Kidney tubule cell (primary cell): ENCODE measurements at places on chromosomes 5 and 9.

DNA sequence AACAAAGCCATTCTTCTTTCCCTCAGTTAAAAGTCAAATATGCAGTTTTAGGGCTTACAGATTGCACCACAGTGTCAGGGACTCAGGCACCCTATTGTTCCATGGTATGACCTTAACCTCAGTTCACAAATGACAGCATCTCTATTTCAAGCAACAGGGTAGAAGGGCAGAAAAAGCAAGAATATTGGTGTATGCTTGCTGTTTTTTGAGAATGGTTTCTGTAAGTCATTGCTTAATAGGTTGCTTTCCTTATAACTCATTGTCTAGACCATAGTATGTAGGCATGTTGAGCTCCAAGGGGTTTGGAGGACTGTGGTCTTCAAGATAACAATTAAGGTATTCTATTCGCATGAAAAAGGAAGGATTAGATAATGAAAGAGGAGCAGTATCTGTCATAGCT, 183.5 kb upstream of the EDIL3 start:
- DNase-seq = no peak

- DNase-seq = no peak
These were observed 128.3 kb downstream of the ZCCHC7 start for GRCh38 chr9:37248651-37249163.

- DNase-seq = peak; percentile 62
These were observed 71.3 kb upstream of the CXCL14 start for GRCh38 chr5:135650081-135650480.

DNA sequence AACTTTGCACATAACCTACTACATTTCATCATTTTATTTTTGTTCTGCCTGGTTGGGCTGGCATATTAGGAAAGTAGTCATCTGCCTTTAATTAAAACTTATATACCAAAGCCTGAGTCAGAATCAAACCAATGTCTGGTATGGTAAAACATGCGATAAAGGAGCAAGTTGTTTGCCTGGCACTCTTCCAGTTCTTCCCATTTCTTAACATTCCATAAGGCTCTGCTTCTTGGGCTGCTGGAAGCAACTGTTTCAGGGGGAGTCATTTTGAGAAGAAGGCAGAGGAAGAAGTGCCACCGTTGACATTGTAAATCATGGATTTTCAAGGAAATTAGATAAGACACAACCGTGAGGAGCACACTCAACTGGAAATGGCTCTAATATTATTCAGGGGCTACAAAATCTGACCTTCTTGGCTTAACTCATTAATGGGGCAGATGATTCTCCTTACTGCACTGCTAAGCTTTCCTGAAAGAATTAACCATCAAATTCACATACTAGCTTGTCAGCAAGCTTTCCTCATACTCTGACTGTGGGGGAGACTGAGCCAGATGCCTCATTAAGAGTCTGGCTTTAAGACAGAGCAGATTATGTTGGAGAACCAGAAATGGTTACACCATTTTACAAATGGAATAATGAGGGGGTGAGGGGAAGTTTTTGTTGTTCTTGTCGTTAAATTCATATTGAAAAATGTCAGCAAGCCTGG, 391.0 kb downstream of the TMEM232 start:
- DNase-seq = no peak

DNA sequence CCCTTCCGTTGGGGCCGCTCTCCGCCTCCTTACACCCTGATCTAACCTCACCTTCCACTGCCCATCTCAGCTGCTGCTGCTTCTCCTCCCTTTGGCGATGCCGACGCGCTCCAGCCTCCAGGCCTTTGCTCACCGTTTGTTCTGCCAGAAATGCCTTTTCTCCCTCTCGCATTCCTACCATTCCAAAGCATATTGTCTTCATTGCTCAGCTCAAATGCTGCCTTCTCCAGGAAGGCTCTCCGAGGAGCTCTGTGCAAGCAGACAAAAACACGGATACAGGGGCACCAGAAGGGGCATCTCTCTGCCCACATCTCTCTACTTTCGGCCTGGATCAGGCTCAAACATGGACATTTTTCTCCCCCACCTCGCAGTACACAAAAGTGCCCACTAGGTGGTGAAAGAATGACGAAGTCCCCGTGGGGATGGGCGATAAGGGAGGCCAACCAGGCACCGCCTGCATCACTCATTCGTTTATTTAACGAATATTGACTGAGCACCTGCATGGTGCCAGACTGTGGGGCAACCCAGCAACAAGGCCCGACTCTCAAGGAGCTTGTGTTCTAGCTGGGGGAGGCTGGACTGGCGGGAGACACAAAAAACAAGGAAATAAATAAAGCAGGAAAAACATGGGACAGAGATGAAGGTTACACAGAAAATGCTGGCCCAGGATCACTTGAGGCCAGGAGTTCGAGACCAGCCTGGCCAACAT, 7.3 kb upstream of the GRHPR start:
- DNase-seq = peak; percentile 84

- DNase-seq = no peak
These were observed 214.6 kb upstream of the C9orf72 start for GRCh38 chr9:27787891-27788290.

GRCh38 chr9:121613009-121613752, 38.3 kb upstream of the DAB2IP start:
- peak; percentile 49 for DNase-seq

DNA sequence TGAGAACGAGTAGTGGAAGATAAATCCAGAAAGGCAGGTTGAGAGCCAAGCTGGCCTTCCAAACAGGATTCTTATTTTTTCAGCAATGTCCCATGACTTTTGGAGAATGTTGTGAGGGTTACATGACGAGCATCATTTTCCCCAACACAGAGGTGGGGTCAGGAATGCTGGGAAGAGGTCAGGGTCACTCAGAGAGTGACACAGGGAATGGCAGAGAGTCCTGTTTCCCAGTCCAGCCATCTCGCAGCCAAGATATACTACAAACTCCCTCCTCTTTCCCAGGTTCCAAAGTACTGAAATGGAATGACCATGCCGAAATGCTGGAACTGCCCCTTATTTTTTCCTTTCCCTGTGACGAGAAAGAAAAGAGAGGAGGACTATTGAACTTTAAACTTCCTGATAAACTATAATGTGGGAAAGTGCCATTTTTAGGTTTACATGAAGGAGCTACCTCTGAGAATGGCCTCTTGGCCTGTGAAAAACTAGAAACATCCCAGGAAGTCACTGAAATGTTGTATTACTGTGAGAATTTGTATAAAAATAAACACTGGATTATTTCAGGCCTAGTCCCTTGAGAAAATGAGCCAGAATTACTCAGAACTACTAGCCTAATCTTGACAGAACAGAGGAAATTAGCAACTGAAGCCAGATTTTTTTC, 420.4 kb downstream of the CETN3 start:
- DNase-seq = no peak

DNA sequence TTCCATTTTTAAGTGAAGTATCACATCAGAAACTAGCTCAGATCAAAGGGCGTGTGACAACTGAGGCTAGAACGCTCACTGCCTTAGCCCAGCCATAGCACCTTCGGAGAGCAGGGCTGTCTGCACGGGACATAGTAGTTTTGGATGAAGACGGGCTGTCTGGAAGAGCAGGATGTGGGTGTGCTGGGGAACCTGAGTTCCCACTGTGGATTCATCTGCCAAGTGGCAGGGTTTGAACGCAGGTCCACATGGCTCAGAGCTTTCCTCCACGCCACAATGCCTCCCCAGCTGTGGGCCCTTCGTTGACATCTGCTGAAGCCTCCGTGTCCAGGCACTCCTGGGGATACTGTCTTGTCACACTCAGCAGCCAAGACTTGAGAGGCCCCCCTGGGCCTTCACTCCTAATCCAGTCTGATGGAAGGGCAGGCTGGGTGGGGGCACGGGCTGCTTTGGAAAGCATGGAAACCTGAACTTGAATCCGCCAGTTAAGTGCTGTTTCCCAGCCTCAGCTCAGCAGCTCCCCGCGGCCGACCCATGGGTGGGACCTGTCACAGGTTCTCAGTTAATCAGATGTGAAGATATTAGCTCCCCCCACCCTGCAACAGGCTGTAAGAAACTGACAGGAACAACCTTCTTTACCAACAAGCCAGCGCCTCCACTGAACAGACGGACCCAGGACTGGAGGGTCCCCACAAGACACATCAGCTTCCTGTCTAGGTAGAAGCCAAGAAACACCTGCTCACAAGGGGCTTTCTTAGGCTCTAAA, 228.1 kb downstream of the FANCC start:
- no peak for DNase-seq

GRCh38 chr5:107400328-107400727, 270.4 kb downstream of the EFNA5 start:
- DNase-seq = no peak

- no peak for DNase-seq
These were observed 115.3 kb upstream of the CDKN2B start for GRCh38 chr9:22124263-22125011.

- DNase-seq = peak; percentile 31
These were observed 181.3 kb upstream of the DMRT1 start for GRCh38 chr9:660227-660626.

DNA sequence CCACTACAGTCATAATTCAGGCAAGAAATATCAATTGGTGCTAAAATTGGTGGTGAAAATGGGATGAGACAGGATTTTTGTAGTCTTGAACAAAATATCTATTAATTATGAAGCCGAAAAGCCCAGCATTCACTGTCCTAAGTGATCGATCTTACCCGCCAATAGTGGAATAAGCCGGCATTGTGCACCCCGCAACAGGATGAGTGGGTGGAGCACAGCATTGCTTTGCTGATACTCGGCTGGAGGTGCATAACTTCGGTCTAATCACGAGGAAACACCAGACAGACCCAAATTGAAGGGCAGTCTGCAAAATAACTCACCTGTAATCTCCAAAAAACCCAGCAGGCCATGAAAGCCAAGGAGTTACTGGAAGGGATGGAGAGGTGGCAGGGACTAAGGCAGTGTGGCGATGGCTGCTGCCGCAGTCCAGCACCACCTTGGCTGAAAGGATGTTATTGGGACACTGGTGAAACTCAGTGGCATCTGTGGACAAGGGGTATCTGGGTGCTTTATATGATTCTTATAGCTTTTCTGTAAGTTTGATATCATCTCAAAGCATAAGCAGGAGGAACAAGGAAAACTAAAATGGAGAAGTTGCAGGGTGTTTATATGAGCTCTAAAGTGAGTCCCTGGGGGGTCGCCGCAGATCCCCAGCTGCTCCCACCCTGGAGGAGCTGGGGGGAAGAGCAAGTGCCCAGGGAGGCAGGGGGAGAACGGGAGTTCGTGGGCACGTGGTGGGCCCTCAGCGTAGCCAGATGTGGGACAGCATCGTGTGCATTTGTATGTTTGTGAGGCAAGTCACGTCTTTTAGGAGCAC, 45.2 kb downstream of the AHRR start:
- no peak for DNase-seq

DNA sequence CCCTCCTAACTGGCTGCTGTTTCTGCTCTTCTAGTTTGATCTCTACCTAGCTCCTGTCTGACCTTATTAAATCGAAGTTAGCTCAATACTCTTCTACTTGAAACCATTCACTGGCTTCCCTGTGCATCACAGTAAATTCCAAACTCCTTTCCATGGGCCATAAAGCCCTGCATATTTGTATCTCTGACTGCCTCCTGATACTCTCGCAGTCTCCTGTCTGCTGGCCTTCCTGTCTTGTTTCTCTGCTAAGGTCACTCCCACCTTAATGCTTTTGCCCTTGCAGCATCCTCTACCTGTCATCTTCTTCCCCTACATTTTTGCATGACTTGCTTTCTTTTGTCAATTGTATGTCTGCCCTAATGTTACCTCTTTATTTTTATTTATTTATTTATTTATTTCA, 44.8 kb downstream of the SNCAIP start:
- DNase-seq = no peak

- DNase-seq = no peak
These were observed 111.7 kb upstream of the PUM3 start for GRCh38 chr9:2955575-2955974.

- DNase-seq = no peak
These were observed 141.7 kb downstream of the ARSB start for GRCh38 chr5:78843436-78843835.

DNA sequence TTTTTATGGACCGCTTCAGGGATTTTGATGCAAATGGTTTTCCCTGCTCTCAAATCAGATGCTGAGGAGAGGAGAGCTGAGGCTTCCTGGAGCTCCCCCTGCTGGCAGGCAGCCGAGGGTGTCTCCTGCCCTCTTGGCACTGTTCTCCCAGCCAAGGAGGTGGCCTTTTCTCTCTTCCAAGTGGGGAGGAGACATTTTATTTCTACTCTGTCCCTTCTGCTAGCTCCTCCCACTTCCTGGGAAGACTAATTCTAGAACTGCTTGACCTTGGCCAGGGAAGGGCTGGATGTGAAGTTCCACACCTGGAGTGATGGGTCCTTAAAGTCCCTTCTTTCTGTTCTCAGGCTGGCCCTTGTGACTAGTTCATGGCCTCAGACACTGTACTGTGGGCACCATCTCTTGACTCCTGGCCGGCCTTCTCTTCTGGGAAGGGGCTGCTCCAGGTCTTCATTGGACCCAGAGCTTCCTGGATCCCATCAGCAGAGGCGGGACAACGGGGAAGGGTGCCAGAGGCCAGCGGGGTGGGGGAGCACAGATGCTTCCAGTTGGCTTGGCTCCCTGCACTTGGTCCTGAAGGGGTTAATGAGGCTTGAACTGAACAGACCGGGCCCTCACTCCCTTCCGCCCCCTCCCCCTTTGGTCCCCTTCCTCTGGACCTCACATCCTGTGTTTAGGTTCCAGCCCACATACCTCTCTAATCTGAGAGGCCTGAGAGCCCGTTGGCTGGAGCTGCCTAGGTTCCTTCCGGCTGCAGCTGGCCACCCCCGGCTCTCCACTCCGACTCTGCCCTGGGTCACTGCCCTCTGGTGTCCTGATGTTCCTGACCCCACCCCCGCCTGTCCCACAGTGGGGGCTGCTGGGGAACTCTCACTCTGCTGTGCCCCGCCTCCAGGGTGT, 32.1 kb downstream of the PTPA start:
- peak; percentile 92 for DNase-seq
